ENCODE measurements at places on chromosomes 6 and 20.

DNA sequence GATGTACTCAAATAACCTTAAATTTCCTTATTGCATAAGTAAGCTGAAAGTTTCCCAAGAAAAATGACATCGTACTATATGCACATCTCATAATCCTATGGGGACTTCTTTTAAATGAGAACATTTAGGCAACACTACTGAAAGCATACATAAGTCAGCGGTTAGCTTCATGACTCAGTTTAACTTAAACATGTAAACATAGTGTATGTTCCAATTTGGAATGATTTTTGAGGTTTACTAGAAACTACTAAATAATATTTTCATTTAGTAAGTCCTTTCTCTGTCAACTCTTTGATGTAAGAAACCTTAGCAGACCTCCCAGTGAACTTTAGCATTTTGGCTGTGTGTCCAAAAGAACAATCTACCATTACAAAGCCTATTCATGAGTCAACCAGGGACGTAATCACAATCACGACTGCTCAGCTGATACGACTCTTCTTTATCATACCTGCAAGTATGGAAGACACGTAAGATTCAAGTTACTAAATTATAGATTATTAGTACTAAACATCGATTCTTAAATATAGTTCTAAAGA, 19.3 kb downstream of the HIVEP2 start:
- no peak for DNase-seq

DNA sequence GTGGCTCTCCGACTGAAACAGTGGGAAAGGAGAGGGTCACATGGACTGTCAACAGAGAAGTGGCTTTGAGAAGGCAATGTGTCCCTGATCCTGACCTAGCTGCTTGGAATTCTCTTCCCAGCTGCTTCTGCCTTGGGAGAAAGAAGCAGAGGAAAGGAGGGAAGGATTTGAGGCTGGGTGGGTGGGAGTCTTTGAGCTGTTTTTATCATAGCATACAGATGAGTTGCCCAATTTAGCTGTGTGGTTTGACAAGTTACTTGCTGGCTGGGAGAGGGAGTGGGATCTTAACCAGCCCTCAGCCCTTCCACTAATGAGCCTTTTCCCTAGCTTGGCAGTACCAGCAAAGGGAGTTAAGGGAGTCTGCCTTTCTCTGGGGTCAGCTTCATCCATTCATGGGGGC, 51.1 kb upstream of the MYL9 start:
- no peak for DNase-seq

GRCh38 chr20:23623666-23624323, 14.0 kb downstream of the CST3 start:
- DNase-seq: no peak

- no peak for DNase-seq
These were observed 4.2 kb downstream of the PSMF1 start for GRCh38 chr20:1122388-1123315.

DNA sequence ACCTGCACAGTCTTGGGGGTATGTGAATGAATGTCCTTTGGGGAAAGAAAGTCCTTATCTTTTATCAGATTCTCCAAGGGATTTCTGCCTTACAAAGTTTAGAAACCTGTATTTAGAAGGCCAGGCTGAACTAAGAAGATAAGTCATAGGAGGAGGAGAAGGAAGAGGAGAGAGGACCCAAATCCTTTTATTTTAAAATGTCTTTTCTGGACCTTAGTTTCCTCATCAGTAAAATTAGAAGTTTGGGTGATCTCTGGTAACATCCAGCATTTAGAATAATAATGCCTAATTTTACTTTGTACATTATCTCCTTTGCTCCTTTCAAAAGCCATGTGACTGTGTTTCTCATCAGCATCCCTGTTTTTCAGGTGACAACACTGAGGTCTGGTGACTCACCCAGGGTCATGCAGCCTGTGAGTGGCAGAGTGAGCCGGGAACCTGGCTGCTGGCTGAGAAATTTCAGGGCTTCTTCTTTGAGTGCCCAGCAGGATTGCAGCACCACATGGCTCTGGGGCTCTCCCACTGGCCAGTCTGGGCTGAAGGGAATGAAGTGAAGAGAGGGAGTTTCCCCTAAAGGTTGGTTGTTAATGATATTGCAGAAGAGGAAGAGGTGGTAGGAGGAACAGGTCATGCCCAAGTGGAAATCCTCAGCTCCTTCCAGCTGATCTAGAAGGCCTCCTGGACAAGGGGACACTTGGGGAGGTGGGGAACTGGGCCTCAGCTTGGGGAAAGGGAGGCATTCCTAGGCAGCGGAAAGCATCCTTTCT, 34.0 kb downstream of the VEGFA start:
- no peak for DNase-seq

DNA sequence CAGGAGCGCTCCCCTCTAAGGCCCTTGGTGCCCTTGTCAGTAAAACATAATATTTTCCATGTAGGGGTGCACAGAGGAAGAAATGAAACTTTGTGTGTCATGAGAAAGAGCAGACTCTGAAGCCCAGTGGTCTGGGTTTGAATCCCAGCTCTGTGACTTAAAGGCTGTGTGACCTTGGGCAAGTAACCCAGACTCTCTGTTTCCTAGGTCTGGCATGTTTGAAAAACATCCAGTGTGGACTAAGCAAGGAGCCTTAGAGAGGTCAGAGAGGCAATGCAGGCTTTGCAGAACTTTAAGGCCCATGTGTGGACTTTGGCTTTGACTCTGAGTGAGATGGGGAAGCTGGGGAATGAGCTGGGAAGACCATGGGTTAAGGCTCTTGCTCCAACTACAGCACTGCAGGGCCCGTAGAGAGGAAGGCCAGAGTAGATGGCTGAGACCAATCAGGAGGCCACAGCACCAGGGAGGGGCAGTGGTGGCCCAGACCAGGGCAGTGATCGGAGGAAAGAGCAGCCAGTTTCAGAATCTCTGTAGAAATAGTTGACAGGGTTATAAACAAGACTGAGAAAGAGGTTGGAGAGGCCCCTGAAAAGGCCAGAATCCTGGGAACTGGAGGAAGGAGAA, 18.2 kb downstream of the ADA start:
- DNase-seq: no peak
